Left lung (tissue), 14 donors: ENCODE measurements at places on chromosomes 6 and 20. TPM values are rescaled to one million over a fixed set of nuclear protein-coding genes. Genes with fewer than 3 reads are reported as not detected.

Gene GMEB2
- polyA plus RNA-seq: 8.2 TPM

Gene KCNK5
- 26.2 TPM for polyA plus RNA-seq

Gene IL17F
- polyA plus RNA-seq: not detected

Gene UBD
- polyA plus RNA-seq: 0.52 TPM

Gene HFE
- 11.6 TPM for polyA plus RNA-seq

Gene CYP39A1
- polyA plus RNA-seq: 9.4 TPM

Gene SLC35F1
- polyA plus RNA-seq: 3.5 TPM

- DNase-seq: no peak
These were observed 26.8 kb upstream of the TBX18 start for GRCh38 chr6:84791233-84791632.

GRCh38 chr6:131383421-131384411 is 189.3 kb upstream of the ARG1 start:
- no peak for DNase-seq

DNA sequence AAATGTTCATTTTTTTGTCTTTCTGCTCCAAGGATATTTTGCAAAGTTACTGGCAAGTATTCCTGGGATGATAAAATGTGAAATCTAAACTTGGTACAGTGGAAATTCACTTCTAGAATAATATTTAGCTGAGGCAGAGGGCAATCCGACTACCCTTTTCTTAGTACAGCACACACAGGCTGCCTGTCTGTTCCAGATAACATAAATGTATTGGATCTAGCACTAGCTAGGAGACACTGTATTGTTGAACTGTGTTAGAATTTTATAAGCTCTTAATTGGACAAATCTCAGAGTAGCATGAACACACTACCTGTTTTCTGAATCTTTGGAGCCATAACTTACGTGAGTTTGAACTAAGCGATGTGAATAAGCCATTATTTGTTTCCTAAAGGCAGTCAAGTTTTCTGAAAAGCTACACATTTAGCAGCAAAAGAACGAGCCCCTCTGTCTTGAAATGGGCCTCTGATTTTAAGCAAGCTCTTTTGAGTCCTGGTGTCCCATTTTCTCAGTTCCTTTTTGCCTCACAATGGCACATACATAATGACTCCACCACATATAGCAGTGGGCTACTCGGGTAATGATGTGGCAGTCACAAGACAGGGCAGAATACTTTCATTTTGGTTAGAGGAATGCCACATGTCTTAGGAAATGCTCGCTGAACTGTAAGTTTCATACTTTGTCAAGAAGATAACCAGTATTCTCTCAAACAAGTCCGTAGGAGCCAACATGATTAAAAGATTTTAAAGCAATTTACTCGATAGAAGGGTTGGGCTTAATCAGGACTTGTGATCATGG is 116.5 kb upstream of the ESR1 start:
- DNase-seq: no peak

- no peak for DNase-seq
These were observed 6.6 kb upstream of the GFRAL start for GRCh38 chr6:55320696-55321086.

- no peak for DNase-seq
These were observed 4.4 kb downstream of the STX16 start for GRCh38 chr20:58655328-58656107.

GRCh38 chr20:17963114-17963897 is 5.3 kb downstream of the SNX5 start:
- no peak for DNase-seq

DNA sequence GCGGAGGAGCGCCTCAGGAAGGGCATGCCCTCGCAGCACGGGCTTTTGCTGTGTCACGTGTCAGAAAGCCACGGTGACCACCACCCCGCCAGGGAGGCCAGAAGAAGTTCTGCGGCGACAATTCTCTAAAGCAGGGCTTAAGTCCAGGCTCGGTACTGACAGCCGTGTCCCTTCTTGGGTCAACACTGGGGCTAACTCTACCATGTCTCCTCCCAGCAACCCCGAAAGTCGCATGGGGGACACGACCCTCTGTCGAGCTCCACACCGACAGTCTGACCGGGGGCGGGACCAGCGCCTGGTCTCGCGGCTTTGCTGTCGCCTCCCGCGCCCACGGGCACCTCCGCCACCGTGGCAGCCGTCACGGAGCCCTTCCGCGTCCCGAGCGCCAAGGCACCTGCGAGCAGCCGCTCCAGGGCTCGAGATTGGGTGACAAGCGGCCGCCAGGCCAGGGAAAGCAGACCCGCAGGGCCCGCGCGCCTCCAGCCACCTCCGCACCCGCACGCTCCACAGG is 534 bp downstream of the NANP start:
- peak; percentile 86 for DNase-seq

DNA sequence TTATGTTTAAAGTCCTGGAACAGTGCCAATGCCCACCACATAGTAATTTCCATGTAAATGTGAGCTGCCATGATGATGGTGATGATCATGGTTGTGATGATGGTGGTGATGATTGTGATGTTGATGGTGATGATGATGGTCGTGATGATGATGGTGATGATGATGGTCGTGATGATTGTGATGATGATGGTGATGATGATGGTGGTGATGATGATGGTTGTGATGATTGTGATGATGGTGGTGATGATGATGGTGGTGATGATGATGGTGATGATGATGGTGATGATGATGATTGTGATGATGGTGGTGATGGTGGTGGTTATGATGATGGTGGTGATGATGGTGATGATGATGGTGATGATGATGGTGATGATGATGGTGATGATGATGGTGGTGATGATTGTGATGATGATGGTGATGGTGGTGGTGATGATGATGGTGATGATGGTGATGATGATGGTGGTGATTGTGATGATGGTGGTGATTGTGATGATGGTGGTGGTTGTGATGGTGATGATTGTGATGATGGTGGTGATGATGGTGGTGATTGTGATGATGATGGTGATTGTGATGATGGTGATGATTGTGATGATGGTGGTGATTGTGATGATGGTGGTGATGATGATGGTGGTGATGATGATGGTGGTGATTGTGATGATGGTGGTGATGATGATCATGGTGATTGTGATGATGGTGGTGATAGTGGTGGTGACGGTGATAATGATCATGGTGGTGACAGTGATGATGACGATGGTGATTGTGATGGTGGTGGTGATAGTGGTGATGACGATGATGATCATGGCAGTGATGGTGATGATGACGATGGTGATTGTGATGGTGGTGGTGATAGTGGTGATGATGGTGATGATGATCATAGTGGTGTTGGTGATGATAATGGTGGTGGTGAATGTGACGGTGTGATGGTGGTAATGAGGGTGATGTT is 82.3 kb downstream of the PHACTR3 start:
- DNase-seq: no peak

DNA sequence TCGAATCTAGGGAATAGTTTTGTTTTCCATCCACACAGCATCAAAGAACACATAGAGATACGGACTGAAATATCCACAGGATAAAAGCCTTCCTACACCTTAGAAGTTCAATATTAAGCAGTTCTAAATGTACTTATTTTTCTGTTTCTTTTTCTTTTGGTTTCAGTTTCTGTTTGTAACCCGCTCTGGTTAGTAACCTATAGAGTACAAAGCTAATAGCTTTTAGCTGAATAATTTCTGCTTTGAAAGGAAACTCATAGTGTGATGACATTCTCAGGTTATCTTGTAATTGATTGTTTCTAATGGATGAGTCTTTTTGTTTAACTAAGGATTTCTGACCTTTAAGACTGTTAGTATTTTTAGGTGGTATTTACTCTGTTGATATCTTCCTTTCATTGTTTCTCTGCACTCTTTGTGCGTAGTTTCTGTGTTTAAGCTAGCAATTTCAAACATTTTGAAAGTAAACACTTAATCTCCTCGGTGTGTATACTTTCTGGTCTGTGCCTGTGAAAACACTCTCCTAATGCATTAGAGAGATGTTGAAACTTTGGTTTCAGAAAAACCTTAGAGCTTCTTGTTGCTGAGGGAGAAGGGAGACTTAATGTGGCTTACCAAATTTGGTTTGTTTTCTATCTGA is 385.5 kb downstream of the HDGFL1 start:
- no peak for DNase-seq

GRCh38 chr6:45830441-45831139 is 185.1 kb downstream of the CLIC5 start:
- DNase-seq: no peak

DNA sequence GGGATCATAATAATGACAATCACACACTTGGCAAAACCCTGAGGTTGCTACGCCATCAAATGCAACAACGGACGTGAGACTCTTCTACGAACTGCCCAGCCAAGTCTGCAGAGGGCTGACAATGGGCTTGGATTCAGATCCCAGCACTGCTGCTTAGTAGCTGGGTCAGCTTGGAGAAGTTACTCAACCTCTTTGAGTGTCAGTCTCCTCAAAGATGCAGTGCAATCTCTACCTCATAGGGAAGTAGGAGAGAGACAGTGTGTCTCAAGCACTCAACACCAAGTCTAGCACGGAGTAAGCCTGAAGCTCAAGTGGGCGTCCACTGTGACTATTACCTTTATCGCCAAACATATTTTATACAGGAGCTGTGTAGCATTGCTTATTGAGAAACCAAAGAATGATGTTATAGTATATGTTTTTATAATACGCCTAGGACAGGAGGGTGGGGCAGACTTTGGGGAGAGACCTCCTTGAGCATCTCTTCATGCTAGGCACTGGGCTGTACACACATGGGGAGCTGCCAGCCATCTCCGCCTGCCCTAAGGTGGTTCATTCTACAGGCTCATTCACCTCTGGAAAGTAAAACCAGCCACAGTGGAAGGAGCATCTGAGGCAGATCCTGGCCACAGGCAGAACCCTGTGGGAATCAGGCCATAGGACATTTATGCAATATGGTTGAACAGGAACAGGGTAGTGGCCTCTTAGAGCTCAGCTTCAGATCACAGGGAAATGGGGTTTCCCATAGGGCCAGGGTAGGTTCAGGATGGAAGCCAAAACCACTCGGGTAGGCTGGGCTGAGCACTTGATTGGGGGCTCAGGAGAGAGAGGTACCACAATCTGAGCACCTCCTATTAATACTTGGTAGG is 160.2 kb downstream of the MRPL14 start:
- DNase-seq: no peak

- DNase-seq: no peak
These were observed 18.2 kb upstream of the CEP85L start for GRCh38 chr6:118669561-118669960.

GRCh38 chr6:33271468-33272274 is at the start of the genes RPS18 and VPS52:
TSS of gene RPS18 (plus strand) at chr6:33272075. CDS start at chr6:33272120, 45 bp downstream.
TSS of gene VPS52 (minus strand) at chr6:33271876. CDS start at chr6:33271675, 201 bp downstream.
- DNase-seq: peak; percentile 97

- no peak for DNase-seq
These were observed 84.9 kb upstream of the HTR1B start for GRCh38 chr6:77548190-77548589.

- peak; percentile 6 for DNase-seq
These were observed 22.2 kb downstream of the C20orf203 start for GRCh38 chr20:32651537-32651936.

GRCh38 chr6:142808405-142809061 is 136.4 kb downstream of the HIVEP2 start:
- no peak for DNase-seq

DNA sequence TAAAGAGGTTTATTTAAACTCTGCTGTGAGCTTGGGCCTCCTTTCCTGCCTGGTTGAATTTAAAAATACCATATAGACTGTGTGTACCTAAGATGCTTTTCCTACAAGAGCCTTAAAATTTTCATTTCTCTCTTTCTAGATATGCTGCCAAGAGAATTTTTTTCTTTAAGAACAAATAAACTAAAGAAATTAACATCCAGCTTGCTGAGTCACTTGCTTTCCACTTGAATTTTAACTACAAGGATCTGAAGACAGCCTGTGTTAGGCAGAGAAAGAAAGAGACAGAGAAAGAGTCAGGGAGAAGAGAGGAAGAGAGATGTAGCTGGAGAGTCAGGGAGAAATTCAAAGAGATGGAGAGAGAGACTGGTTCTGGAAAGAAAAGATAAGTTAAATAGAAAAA is 18.3 kb upstream of the SNAP25 start:
- no peak for DNase-seq
